ENCODE measurements at places on chromosomes 1 and 21. TPM values are rescaled to one million over a fixed set of nuclear protein-coding genes. Genes with fewer than 3 reads are reported as not detected.

- no peaks in the 10 kb centered on the region for H3K27me3 ChIP-seq
- DNase-seq: no peak
- peak overlapping the region; percentile 71 for H3K27ac ChIP-seq
- no peak overlapping the region for H3K4me3 ChIP-seq
Observed at GRCh38 chr21:45980271-45980670, 1.3 kb upstream of the COL6A1 start.

DNA sequence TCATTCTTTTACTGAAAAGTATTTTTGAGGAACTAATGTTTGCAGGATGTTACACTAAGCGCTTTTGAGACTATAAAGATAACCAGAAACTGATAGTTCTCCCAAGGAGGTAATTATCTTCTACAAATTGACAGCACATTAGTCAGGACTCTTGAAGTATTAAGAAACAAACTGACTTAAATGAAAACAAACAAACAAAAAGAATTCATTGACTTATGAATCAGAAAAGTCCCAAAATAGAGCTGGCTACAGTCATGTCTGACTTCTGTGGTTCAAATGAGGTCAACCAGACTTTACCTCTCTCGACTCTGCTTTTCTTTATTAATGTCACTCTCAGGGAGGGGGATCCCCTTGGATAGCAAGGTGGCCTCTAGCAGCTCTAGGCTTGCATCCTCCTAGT is 296.8 kb downstream of the TPR start:
- DNase-seq: no peak
- no peak overlapping the region for H3K27ac ChIP-seq
- H3K36me3 ChIP-seq: no peaks in the 10 kb centered on the region
- H3K27me3 ChIP-seq: no peaks in the 10 kb centered on the region
- H3K4me1 ChIP-seq: peaks cover 10% of the 10 kb centered on the region
- H3K4me3 ChIP-seq: no peak overlapping the region

DNA sequence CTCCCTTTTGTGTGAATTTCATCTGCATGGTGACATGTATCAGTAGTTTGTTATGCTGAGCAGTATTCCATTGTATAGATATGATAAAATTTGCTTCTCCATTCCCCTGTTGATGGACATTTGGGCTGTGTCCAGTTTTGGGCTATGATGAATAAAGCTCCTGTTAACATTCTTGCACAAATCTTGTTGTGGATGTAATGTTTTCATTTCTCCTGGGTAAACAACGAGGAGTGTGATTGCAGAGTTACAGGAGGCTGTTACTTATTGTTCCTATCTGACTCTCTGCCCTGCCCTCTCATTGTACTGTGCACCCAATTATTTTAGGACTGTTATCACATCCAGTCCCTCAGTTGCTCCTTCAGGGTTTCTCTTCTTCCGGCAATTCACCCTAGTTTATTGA is 24.2 kb downstream of the MAPKAPK2 start:
- H3K36me3 ChIP-seq: no peaks in the 10 kb centered on the region
- H3K4me3 ChIP-seq: no peak overlapping the region
- no peaks in the 10 kb centered on the region for H3K27me3 ChIP-seq
- H3K4me1 ChIP-seq: peaks cover 98% of the 10 kb centered on the region
- DNase-seq: no peak
- peak overlapping the region; percentile 83 for H3K27ac ChIP-seq

DNA sequence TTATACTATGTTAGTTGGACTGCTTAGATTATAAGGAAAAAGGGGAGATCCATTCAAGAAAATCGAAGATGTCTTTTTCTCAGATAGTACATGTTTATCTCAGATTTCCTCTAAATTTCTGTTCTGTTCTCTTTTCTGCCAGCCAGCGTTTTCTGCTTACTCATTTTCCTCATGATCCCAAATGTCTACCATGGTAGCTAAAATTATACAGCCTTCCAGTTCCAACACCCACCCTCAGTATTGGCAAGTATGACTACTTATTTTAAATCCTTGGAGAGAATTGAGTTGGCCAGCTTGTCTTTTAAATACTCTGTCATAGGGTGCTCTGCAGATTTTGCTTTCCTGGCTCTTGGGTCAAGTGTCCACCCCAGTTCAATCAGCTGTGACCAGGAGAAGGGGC is 95.7 kb upstream of the PLXNA2 start:
- no peak for DNase-seq
- no peaks in the 10 kb centered on the region for H3K36me3 ChIP-seq
- no peaks in the 10 kb centered on the region for H3K4me1 ChIP-seq
- no peak overlapping the region for H3K27ac ChIP-seq
- H3K4me3 ChIP-seq: no peak overlapping the region

DNA sequence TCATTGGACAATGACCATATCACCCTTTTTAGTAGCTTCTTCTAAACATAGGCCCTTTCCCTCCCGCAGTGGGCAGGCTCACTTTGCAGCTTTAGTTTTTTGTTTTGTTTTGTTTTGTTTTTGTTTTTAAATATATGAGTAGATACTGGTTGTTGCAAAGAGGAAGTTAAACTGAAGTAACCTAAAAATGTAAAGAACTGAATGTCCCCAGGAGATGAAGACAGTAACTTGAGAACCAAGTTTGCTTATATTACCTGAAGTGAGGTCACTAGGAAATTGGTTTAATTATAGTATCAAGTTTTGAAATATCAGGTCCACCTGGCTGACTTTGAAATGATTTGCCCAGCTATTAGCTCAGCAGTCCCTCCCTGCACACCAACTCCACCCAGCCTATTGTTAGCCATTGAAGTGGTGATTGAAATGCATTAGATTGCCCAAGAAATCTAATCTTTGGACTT is 18.2 kb downstream of the SMAP2 start:
- no peak overlapping the region for H3K4me3 ChIP-seq
- H3K27me3 ChIP-seq: no peaks in the 10 kb centered on the region
- H3K4me1 ChIP-seq: peaks cover 24% of the 10 kb centered on the region
- H3K36me3 ChIP-seq: peaks cover 8% of the 10 kb centered on the region
- no peak for DNase-seq

GRCh38 chr1:2052756-2053155 is 2.5 kb downstream of the PRKCZ start:
- no peak overlapping the region for H3K4me3 ChIP-seq
- H3K27ac ChIP-seq: no peak overlapping the region

GRCh38 chr1:238293075-238293474 is 402.4 kb upstream of the ZP4 start:
- H3K4me3 ChIP-seq: no peak overlapping the region
- no peak overlapping the region for H3K27ac ChIP-seq
- no peak for DNase-seq
- no peaks in the 10 kb centered on the region for H3K36me3 ChIP-seq
- H3K27me3 ChIP-seq: no peaks in the 10 kb centered on the region
- H3K4me1 ChIP-seq: no peaks in the 10 kb centered on the region

GRCh38 chr1:38126970-38127369 is 80.4 kb upstream of the POU3F1 start:
- no peak overlapping the region for H3K4me3 ChIP-seq
- H3K27ac ChIP-seq: no peak overlapping the region
- no peaks in the 10 kb centered on the region for H3K36me3 ChIP-seq
- H3K27me3 ChIP-seq: peaks cover 33% of the 10 kb centered on the region
- peaks cover 10% of the 10 kb centered on the region for H3K4me1 ChIP-seq

GRCh38 chr1:89910268-89910667 is 84.6 kb upstream of the ZNF326 start:
- peaks cover 85% of the 10 kb centered on the region for H3K4me1 ChIP-seq
- H3K27ac ChIP-seq: peak overlapping the region; percentile 73
- DNase-seq: no peak
- H3K27me3 ChIP-seq: no peaks in the 10 kb centered on the region

DNA sequence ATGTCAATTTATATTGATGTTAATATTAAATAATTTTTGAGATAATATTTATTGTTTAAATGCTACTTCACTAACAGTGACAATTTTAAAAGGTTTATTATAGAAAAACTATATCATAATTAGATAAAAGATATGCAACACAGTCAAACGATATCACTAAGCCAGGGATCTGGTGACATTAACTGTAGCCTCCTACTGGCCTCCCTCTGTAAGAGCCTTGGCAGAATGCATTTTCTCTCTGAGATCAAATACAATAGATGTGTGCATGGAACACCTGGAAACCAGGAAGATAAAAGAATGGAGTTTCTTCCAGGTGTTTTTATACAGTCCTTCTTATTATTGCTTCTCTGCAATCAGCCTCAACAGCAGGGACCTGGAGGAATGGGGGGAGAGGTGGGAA is 1762.1 kb downstream of the BRINP3 start:
- no peak overlapping the region for H3K27ac ChIP-seq
- no peaks in the 10 kb centered on the region for H3K27me3 ChIP-seq
- no peaks in the 10 kb centered on the region for H3K36me3 ChIP-seq
- H3K4me1 ChIP-seq: no peaks in the 10 kb centered on the region
- no peak for DNase-seq
- H3K4me3 ChIP-seq: no peak overlapping the region

GRCh38 chr1:72062584-72062983 is 219.8 kb downstream of the NEGR1 start:
- DNase-seq: no peak
- no peak overlapping the region for H3K27ac ChIP-seq
- no peaks in the 10 kb centered on the region for H3K36me3 ChIP-seq
- H3K4me1 ChIP-seq: peaks cover 8% of the 10 kb centered on the region

- no peak overlapping the region for H3K4me3 ChIP-seq
- DNase-seq: no peak
- no peak overlapping the region for H3K27ac ChIP-seq
- no peaks in the 10 kb centered on the region for H3K36me3 ChIP-seq
Observed at GRCh38 chr1:245466261-245466660, 311.5 kb downstream of the KIF26B start.

- H3K4me3 ChIP-seq: peak overlapping the region; percentile 39
- no peaks in the 10 kb centered on the region for H3K27me3 ChIP-seq
- H3K36me3 ChIP-seq: no peaks in the 10 kb centered on the region
- peak overlapping the region; percentile 69 for H3K27ac ChIP-seq
- no peak for DNase-seq
Observed at GRCh38 chr1:234926559-234927311, 201.9 kb downstream of the TOMM20 start.

DNA sequence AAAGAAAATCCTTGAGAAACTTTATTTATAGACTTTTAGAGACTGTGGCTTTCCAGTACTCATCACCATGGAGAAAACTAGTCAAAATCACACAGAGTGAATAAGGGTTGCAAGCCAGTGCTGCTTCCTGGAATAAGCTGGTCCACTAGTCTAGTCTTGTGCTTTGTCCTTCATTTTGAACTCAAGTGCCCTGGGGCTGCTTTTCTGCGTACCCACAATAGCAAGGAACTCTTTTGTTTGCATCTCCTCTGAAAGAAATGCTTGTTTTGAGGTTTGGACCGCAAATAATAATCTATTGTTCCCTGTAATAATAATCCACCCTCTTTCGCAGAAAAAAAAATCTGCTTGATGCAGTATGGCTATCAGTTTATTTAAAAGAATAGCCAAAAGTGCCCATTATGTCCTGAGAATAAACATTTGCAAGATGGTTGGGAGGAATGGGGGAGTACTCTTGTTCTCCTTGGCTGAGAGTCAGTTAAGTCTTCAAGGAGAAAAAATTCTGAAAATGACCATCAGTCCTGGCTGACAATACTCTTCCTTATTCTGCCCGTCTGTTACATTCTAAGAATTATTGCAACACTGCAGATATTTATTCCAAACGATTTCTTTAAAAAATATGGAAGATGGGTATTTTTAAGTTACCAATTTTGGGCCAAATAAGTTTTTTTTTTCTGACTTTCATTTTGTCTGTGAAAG is 41.9 kb downstream of the MPZL1 start:
- H3K36me3 ChIP-seq: peaks cover 23% of the 10 kb centered on the region
- no peaks in the 10 kb centered on the region for H3K27me3 ChIP-seq
- no peak for DNase-seq
- H3K27ac ChIP-seq: peak overlapping the region; percentile 24
- H3K4me3 ChIP-seq: no peak overlapping the region
- peaks cover 26% of the 10 kb centered on the region for H3K4me1 ChIP-seq

GRCh38 chr1:157137408-157138219 is 581 bp downstream of the ETV3 start:
- DNase-seq: no peak
- H3K36me3 ChIP-seq: peaks cover 34% of the 10 kb centered on the region
- peaks cover 49% of the 10 kb centered on the region for H3K4me1 ChIP-seq
- H3K27me3 ChIP-seq: no peaks in the 10 kb centered on the region
- peak overlapping the region; percentile 96 for H3K27ac ChIP-seq

DNA sequence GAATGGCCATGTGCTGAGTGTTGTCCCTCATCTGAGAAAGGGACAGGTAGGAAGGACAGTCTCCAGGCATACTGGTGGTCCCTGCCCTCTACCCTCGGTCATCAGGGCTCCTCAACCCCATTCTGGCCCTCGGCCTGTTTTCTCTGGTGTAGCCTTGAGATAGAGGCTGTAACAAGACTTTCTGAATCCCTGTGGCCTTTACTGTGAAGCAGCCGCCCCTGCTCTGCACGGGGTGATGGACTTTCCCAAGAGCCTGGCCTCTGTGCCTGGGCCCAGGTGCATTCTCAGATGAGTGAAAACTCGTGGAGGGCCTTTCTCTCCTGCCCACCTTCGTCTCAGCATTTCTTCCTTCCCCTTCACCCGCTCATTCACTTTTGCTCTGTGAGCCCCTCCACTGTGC is 3.0 kb upstream of the CASQ1 start:
- H3K27ac ChIP-seq: no peak overlapping the region
- no peaks in the 10 kb centered on the region for H3K36me3 ChIP-seq
- H3K4me1 ChIP-seq: peaks cover 30% of the 10 kb centered on the region
- H3K4me3 ChIP-seq: no peak overlapping the region
- DNase-seq: no peak
- no peaks in the 10 kb centered on the region for H3K27me3 ChIP-seq

DNA sequence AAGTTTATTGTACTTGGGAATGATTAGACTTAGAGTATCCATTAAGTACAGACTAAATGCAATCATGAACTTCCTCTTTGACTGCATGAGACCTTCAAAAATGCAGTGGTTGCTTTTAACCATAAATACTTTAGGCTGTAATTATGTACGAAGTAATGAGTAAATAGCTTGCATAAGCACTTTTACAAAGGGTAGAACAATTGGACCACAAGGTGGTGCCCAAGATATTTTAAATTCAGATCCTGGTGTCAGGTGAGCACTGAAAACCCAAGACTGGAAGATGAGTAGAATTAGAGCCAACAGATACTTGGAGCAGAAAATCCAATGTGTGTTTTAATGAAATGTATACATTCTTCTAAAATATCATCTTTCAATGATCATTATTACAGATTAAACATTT is 43.4 kb upstream of the RHOU start:
- H3K4me1 ChIP-seq: no peaks in the 10 kb centered on the region
- no peak for DNase-seq
- H3K27me3 ChIP-seq: no peaks in the 10 kb centered on the region
- no peak overlapping the region for H3K4me3 ChIP-seq

- H3K27ac ChIP-seq: no peak overlapping the region
- H3K4me1 ChIP-seq: peaks cover 64% of the 10 kb centered on the region
- H3K36me3 ChIP-seq: no peaks in the 10 kb centered on the region
- H3K27me3 ChIP-seq: no peaks in the 10 kb centered on the region
Observed at GRCh38 chr1:54323324-54323739, 82.9 kb downstream of the SSBP3 start.

The RRP15 gene
- 20.8 TPM for total RNA-seq

The WDR64 gene
- total RNA-seq: not detected

The GBP7 gene
- total RNA-seq: 0.11 TPM

The SLAMF9 gene
- not detected for total RNA-seq

The DTL gene
- total RNA-seq: 0.30 TPM

The HSPB7 gene
- total RNA-seq: 4,061 TPM

The AMPD2 gene
- total RNA-seq: 12.9 TPM

The OVAAL gene
- 5.3 TPM for total RNA-seq

The SLC5A9 gene
- 0.36 TPM for total RNA-seq
